Stimulated activated CD4-positive, alpha-beta T cell treated with anti-CD3 and anti-CD28 coated beads, Interleukin-12 subunit alpha, Interleukin-12 subunit beta, amount 100 ng/mL, for 48 hours (primary cell): ENCODE measurements at places on chromosomes 5 and 9.

- no peak for DNase-seq
These were observed 16.8 kb upstream of the DAB2IP start for GRCh38 chr9:121634329-121635261.

DNA sequence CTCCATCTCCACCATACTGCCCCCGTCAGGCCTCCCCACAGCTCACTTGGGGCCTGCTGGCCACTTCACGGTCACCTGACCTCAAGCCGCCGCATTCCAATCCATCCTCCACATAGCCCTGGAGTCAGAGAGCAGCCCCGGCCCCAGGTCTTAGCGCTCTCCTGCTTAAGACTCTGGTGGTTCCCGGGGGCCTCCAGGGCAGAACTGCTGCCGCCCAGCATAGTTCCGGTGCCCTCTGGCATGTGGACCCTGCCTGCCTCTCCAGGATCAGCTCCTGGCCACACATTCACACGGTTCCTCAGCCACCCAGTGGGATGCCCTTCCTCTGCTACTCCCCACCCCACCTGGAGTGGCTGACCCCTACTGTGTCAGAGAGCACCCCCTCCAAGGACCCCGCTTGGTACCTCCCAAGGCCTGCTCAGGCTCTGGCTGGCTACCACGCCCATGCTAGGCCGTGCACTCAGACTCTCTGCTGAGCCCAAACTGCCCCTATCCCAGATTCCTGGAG lies 8.7 kb downstream of the PHYKPL start:
- no peak for DNase-seq

GRCh38 chr5:55290991-55291390 lies 16.5 kb downstream of the DHX29 start:
- no peak for DNase-seq

- DNase-seq = no peak
These were observed 16.7 kb downstream of the MAMDC2 start for GRCh38 chr9:70060148-70060882.

GRCh38 chr5:100788417-100788816 lies 114.7 kb downstream of the ST8SIA4 start:
- no peak for DNase-seq

- DNase-seq = no peak
These were observed 52.6 kb downstream of the RAI14 start for GRCh38 chr5:34708777-34709176.

GRCh38 chr5:129459777-129460671 lies at the start of gene ADAMTS19:
TSS of gene ADAMTS19 (plus strand) at chr5:129460298. CDS start at chr5:129460392, 94 bp downstream.
- DNase-seq = no peak

DNA sequence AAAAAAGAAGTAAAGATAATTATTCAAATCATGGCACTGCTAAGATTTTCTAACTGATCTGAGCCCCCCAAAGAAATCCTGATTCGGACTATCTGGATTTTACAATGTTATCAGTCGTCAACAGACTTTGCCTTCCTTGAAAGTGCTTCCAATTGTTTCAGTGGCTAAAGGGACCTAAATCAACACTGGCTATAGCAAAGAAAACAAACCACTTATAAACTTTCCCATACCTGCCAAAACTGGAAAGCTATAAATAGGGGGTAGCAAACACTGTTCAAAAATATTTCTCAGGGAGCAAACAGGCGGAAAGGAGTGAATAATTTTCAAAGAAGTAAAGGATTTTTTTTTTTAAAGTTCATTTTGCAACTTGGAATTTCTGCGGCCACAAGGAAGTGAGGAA lies 105.6 kb upstream of the LIFR start:
- DNase-seq = no peak

DNA sequence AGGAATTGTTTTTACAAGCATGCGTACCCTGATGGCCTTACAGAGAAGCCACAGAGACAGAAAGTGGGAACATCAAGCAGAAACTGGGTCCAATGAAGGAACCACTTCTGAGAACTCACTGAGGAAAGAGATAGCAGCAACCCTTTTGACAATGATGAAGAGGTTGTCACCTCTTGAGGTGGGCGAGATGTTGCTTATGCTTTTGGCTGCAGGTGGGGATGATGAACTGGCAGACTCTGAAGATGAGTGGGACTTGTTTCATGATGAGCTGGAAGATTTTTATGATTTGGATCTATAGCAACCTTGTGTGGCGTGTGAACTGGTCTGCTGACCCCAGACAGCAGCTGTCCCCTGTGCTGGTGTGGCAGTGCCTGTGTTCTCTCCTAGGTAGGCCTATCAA lies 50.9 kb downstream of the ZNF510 start:
- no peak for DNase-seq

- DNase-seq = no peak
These were observed 142.8 kb downstream of the GADD45G start for GRCh38 chr9:89747596-89747995.

DNA sequence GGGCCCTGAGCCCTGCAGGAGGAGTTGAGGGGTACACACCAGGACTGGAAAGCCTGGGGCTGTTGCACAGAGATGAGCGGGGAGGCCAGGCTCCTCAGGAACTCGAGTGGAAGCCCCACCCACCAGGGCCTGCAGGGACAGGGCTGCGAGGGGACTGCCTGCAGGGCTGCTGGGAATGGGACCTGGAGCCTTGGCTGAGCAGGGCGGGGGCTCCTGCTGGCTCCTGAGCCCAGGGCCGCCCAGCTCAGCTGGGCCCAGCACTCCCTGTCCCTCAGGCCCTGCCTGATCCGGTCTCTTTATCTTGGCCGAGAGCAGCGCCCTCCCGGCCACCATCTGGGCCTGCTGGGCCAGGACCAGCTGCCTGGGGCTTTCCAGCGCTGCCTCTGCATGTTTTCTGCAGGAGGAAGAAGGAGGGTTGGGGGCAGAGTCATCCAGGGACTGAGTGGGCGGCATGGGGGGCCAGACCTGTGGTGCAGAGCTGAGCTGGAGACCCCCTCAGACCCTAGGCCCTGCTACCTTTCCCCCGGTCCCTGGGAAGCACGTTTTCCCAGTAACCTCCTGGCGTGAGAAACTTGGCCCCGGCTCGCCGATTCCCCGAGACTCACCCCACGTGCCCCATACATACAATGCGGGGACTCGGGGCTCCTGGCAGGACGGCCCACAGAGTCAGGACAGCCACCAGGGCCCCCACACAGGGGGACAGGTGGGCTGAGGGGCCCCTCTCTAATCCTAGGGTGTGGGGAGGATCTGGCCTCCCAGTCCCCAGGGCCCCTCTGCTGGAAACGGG lies 9.4 kb downstream of the LCN12 start:
- no peak for DNase-seq

- no peak for DNase-seq
These were observed 375.2 kb upstream of the WWC1 start for GRCh38 chr5:167916261-167916691.

GRCh38 chr5:109739741-109740728 lies 50.3 kb downstream of the MAN2A1 start:
- DNase-seq = no peak

GRCh38 chr9:94656200-94656599 lies 16.9 kb upstream of the FBP1 start:
- no peak for DNase-seq

DNA sequence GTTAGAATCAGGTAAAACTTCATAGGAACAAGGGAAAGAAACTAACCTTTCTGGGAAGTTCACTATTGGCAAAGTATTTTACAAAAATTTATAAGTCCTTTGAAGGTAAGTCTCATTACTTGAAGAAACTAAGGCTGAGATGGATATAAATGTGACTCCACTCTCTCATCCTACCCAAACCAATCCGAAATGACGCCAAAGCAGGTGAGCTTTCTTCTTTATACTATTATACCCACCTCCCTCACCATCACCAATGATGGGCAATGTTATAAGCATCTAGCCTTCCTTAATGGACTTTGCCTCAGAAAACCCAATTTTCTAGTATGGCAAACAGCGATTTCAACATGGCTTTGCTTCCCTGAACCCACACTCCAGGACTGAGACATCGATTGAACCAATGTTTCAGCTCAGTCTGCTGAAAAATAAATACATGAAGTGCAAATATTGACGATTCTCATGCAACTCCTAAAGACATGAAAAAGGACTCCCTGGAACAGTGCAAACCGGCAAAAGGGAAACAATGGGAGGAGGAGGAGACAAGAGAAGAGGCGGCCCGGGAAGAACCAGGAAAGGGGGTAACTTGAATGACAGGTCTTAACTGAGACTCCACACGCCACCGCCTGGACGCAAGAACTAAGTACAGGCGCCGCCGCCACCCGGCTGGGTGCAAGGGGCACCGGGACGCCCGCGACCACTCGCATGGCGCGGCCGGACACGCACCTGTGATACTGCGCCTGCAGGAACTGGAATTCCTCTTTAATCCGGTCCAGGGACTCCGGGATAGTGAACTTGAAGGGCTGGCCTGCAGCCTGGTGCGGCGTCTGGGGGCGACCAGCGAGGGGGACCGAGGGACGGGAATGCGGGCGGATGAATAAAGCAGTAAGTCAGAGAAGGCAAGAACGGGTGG lies 2.5 kb downstream of the TLE1 start:
- no peak for DNase-seq

DNA sequence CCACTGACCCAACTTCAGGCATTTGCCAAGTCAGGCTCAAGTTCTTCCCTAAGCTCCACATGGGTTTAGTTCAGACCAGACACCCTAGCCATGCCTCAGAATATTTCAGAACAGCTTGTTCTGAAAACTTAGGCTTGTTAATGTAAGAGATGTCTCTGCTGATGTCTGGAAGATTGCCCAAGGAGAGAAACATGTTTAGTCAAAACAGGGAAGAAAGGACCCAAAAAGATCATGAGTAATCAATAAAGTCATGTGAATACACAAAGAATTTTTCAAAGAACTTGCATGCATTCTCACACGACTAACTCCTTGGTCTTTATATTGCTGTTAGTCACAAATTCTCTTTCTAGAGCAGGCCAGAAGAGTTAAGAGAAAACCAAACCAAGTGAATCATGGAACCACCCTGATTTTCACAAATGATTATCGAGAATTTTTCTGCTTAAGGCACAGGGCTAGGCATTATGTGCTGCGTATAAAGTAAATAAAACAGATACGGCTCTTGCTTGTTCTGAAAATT lies 158.1 kb upstream of the HMHB1 start:
- DNase-seq = no peak

DNA sequence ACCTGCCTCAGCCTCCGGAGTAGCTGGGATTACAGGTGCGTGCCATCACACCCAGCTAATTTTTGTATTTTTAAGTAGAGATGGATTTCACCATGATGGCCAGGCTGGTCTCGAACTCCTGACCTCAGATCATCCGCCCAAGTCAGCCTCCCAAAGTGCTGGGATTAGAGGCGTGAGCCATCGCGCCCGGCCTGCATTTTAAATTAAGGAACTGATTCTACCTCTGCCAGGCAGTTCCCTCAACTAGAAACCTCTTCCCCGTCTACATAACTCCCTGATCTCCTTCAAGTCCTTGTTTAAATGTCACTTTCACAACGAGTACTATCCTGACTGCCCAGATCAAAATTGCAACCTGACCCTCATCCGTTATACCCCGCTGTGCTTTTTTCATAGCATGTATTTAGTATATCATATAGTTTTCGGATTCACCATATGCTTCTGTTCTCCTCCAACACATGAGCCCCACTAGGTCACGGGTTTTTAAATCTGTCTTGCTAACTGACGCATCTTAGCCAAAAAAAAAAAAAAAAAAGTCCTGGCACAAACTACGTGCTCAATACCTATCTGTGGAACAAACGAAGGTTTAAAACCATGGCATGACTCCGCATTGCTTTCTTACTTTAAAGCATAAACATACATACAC lies 858 bp upstream of the SOWAHA start:
- no peak for DNase-seq

DNA sequence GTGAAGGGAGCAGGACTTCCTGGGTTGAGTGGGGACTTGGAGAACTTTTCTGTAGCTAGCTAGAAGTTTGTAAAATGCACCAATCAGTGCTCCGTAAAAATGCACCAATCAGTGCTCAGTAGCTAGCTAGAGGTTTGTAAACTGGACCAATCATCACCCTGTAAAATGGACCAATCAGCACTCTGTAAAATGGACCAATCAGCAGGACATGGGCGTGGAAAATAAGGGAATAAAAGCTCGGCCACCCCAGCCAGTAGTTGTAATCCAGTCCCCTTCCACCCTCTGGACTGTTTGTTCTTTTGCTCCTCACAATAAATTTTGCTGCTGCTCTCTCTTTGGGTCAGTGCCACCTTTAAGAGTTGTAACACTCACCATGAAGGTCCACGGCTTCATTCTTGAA lies 29.5 kb downstream of the SPATA31C2 start:
- no peak for DNase-seq

DNA sequence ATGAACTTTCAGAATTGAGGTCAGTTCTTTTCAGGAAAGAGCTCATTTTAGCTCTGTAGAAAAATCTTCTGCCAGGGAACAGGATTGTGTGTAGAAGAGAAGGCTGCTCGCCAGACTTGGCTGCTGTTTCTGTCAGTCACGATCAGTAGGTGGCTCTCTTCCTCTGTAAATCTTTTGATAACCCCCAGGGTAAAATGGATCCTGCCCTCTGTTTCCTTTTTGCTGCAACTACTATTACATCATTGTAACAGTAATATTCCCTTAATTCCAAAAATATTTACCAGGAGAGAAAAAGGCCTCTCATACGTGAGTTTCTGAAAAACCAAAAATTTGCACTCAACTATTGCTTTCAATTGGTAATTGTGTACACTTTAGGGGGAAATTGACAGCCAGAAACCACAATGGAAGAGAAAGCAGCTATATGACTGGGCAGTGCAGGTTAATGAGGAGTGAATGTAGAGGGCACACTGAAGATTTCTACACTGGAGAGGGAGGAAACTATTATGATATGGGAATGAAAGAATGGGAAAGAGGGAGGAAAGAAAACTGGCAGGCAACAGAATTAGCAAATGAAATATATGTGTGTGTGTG lies 12.3 kb downstream of the IFNA21 start:
- no peak for DNase-seq

DNA sequence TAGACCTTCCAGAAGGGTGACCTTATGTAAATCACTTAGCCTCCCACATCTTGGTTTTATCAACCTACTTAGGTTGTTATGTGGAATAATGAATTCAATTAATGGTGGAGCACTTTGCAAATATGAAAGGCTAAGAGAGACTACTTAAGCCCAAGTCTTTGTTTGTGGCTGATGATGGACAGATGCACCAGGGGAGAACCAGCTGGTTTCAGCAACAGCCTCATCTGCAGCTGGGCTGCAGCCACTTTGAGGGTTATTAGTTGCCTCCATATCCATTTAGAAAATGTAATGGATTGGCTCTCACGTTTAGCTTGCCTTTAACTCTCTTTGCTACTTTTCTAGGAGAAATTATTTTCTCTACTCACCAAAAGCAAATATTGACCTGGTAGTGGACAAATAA lies 146.6 kb downstream of the ESM1 start:
- DNase-seq = no peak

GRCh38 chr5:35274839-35275509 lies 44.7 kb upstream of the PRLR start:
- no peak for DNase-seq

GRCh38 chr9:20262611-20263010 lies 359.7 kb downstream of the MLLT3 start:
- DNase-seq = no peak

DNA sequence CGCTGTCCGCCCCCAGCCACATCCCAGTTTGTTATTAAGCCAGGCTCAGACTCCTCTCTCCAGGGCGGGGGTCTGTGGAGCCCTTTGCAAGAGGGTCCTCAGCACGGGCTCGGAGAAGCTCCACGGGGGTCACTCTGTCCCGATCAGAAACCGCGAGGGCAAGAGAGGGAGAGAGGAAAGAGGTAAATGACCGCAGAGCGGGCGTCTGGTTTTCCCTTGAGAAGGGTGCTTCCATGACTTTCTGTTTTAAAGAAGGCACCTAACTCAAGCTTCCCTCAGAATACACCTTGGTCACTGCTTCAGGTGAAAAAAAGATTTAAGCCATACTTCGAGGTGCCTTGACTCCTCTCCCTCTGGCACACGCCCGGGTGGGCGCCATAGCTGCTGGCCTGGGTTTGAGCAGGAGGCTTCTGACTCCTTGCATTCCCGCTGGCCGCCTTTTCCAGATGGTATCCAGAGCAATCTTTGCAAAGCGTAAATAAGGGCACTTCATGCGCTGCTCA lies 5.8 kb upstream of the TERT start:
- DNase-seq = no peak
